T-helper 17 cell (primary cell): ENCODE measurements at places on chromosomes 6 and 20.

GRCh38 chr20:36873498-36874189 is 2.3 kb upstream of the TLDC2 start:
- no peak for DNase-seq

GRCh38 chr6:115668781-115669180 is 391.9 kb downstream of the FRK start:
- no peak for DNase-seq

DNA sequence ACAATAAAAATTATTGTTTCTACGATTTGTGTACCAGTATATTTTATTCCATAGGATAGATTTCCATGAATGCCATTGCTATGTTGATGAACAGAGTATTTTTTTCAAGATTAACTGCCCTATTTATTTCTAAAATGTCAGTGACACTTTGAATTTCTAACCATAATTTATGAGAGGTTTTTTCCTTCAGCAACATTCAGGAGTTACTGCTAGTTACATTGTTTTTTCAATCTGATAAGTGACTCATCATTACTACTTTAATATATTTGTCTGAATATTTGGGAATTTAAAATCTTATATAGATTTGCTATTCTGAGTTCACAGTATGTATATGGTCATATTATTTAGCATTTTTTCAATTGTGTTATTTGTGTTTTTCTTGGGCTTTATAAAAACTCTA is 6.0 kb upstream of the OR2B6 start:
- no peak for DNase-seq

DNA sequence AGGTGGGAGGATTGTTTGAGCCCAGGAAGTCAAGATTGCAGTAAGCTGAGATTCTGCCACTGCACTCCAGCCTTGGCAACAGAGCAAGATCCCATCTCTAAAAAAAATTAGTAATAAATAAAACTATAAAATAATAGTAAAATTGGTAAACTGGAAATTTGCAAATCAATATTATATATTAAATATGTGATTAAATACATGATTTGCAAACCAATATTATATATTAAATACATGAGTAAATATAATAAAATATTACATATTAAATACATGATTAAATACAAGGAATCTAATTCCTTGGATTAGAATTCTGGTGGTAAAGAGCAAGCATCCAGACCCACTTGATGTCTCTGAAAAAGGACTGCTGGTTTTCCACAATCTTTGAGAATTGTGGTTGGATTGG is 35.8 kb downstream of the FUT9 start:
- DNase-seq = no peak

- DNase-seq = no peak
These were observed 185.0 kb upstream of the PDE10A start for GRCh38 chr6:165848086-165848426.

GRCh38 chr20:46546298-46546697 is 4.2 kb downstream of the OCSTAMP start:
- no peak for DNase-seq

DNA sequence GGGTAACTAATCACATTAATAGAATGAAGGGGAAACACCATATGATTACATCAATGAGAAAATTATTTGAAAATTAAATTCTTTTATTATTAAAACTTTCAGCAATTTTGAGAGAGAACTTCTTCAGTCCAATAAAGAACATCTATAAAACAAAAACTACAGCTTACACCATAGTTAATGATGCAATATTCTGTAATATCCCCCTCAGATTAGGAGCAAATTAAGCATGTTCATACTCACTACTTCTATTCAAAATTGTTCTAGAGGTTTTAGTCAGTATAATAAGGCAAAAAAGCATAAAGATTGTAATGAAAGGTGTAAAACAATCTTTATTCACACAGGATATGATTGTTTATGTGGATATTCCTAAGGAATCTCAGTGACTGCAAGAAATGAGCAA is 465.4 kb downstream of the CD109 start:
- no peak for DNase-seq

GRCh38 chr6:144343701-144344428 is 58.7 kb downstream of the UTRN start:
- DNase-seq = no peak

- DNase-seq = no peak
These were observed 337.1 kb upstream of the MAN1A1 start for GRCh38 chr6:119686644-119687043.

DNA sequence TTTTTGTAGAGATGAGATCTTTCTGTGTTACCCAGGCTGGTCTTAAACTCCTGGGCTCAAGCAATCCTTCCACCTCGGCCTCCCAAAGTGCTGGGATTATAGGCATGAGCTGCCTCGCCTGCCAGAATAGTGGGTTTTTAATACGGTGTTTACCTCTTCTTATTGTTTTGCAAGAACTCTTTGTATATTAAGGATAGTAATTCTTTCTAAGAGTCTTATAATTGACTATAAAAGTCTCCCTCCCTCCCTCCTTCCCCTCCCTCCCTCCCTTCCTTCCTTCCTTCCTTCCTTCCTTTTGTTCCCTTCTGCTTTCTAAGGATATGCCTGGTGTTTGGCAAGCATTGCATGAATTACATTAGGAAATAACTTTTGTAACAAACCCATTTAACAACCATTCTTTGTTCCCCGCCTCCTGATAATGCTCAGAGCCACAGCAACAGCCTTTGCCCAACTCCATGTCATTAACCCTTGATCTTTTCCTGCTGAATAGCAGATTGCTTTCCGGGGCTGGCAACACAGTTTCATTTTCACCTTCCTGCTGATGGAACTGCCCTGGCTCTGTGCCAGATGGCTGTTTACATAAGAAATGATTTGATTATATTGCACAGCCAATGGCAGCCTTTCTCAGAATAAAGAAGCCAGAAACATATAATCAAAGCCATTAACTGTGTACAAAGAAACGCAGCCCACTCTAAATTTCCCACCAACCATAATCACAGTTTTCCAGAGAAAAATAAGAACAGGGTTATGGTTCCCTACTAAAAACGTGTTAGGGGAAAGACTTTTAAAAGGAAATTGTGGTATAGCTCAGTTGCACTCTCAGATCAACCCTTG is 143.7 kb upstream of the PTPN1 start:
- DNase-seq = no peak

DNA sequence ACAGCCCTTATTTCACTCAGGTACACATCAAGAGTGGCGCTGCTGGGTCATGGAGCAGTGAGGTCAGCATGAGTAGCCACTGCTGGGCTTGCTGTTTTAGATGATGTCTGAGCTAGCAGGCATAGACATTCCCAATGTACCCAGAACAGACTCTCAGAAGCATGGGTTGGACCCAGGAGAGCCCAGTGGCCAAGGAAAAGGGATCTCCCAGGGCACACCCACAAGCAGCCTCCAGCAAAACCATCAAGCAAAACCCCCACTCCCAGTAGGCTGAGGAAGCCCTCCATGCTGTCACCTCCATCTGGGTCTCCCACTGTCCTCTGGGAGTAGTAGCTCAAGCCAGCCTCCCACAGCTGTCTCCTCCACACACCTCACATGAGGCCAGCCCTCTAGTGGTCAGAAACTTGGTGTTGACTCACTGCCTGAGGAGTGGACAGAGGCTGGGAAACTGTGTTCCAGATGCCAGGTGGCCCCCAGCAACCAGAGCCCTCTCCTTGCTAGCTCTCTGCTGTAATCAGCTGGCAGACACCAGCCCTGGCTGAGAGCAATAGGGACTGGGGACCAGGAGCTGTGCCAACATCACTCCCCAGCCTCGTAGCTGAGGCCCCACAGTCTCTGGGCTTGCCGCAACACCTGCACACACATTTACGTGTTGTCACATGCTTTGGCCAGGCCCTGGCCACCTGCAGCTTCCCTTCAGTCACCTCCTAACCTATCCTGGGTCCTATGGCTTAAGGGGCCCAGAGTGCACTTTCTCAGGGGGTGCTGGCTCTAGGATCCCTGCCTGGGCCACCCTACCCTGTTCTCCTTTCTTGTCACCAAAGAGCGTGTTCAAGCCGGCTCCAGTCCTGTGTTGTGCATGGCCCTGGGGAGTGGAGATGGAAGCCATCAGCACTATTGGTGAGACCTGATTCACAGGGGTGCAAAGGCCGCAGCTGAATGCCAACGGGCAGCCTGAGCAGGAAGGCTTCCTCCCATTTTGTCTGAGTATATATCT is 1.9 kb upstream of the AP5S1 start:
- DNase-seq = no peak

- no peak for DNase-seq
These were observed 5.1 kb downstream of the TP53RK start for GRCh38 chr20:46683939-46684750.

DNA sequence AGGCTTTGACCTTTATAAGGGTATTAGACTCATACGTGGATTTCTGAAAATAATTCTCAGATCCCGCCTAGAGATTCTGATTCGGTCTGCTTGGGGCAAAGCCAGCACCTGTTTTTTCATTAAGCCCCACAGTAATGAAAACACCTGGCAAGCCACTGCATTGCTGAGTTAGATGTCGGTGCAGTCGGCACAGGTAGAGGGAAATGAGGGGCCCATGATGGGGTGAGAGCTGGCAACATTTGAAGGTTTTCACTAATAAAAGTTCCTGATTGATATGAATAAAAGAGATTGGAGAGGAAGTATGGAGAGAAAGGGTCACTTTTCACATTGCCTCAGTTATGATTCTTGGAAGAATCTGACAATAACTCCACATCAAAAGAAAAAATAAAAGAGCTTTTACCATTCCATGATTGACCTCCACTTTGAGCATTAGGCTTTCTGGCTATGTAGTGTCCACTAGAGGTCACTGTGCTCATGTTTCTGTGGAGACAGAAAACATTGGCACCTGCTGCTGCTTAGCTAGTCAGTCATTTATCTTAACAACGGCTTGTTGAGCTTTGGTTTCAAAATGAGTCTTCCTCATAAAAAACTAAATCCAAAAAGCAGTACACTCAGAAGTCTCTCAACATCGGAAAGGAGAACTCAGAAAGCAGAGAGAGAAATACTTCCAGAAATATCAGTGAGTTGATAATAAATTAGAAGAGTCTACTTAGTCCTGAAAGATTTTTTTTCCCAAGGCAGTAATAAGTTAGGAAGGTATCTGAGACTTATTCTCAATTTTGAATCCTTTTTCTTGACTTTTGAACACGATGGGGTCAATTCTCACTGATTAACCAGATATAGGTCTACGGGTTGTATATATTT is 53.3 kb upstream of the KLHL31 start:
- DNase-seq = no peak

GRCh38 chr20:57459278-57459677 is 65.7 kb downstream of the CTCFL start:
- DNase-seq = no peak

DNA sequence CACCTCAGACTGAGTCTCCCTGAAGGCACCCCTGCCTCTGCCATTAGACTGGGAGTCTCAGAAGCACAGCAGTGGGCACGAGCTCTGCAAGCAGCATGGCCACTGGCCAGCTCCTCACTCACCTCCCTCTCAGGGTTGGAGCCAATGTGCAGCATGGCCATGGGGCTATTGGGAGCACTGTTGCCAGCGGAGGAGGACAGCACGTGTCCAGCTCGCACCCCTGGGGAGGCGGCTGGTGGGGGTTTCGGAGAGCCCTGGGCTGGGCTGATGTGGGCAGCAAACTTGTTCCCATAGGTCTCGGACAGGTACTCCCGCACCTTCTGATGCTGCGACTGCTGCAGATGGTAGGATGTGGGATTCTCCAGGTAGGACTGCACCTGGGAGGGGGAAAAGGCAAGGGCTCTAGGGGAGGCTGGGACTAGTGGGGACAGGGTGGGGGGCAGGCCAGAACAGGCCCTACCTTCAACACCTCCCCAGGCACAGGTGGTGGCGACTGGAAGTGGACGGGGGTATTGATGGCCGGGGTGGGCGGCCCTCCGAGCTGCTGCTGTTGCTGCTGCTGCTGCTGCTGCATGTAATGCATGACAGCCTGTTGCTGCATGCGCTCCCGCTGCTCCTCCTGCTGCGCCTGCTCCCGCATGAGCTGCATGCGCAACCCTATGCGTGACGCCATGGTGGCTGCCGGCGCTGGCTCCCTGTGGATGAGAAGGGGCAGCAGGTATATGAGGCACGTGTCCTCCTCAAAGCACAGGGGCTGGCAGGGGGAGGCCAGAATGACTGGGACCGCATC is 44.7 kb downstream of the TFEB start:
- no peak for DNase-seq

GRCh38 chr6:4067673-4068072 is 11.3 kb downstream of the FAM217A start:
- DNase-seq = no peak

- no peak for DNase-seq
These were observed 2.1 kb downstream of the MDN1 start for GRCh38 chr6:89817481-89817880.

DNA sequence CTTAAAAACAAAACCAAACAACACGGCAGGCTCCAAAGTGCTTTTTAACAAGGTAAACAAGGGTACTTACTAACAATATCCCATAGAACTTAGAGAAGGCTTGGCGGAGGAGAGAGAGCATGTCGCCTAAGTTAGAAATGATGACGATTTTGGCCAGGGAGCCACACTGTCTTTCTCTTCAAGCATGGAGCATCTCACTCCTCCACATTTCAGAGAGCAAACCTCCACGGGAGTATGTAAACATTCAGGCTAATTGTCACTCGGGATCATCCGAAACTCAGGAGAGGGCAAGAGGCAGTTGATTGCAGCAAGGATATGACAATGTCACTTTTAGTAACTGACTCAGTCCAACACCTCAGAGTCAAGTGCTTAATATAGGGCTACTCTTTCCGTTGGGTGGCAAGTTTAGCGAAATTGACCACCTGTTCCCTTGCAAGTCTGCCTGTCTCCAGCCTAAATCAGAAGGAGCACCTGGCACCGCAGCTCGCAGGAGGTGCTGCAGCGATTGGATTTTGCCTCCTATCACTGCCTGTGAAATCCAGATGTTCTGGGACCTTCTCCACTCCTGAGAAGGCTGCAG is 65.8 kb upstream of the RPS6KA2 start:
- no peak for DNase-seq

DNA sequence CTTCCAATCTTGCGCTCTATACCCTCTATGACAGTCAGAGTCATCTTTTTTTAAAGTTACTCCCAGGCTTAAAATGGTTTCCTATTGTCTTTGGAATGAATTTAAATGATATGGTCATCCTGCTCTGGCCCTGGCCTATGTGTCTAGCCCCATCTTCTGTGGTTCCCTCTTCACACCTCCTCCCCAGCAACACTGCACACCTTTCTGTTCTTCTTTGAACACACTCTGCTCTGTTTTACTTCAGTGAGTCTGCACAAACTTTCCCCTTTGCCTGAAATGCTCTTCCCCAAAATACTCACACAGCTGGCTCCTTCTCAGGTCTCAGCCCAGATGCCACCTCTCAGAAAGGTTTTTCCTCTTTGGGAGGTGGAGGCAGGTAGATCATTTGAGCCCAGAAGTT is 132.7 kb downstream of the FYN start:
- DNase-seq = no peak

DNA sequence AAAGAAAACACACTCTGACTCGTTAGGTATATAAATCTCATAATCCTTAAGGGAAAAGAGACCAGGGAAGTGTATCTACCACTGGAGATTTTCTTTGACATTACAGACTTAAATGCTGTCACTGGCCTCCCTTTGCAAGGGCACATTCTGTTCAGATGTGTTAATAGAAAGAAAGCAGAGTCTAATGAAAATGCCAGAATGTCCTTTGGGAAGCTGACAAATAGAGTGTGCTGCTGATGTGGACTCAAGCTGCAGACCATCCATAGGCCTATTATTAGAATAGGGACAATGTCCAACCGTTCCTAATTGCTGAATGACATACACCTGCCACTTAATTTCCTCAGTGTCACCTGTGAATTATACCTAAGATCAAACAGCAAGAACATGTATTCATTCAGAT is 41.2 kb downstream of the SLC35D3 start:
- DNase-seq = no peak
